Hematopoietic multipotent progenitor cell treated with erythropoietin and hydrocortisone succinate and interleukin-3 and kit ligand, for 15 days (in vitro differentiated cells): ENCODE measurements at places on chromosomes 7 and 10.

GRCh38 chr10:102804382-102805055, 32.7 kb downstream of the CYP17A1 start:
- no peak for DNase-seq

GRCh38 chr10:35925493-35925892, 283.4 kb upstream of the FZD8 start:
- DNase-seq = no peak

DNA sequence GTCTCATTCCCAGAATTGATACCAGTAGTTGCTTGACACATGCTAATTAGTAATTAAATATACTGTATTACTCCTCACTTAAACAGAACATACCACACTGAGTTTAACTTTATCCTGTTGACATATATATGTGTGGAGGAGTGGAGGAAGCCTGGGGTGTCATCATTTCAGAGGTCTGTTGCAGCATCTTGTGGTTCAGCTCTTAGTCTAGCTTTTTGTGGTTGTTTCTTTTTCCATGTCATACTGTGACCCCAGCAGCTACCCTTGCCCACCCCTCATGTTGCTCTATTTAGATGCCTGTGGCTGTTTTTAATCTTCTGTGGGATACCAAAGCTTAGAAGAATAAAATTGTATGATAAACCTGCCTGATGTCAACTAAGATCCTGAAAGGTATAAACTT, 875.4 kb downstream of the LRMDA start:
- DNase-seq = no peak

GRCh38 chr7:100119970-100120732, 717 bp downstream of the CNPY4 start:
- peak; percentile 60 for DNase-seq

DNA sequence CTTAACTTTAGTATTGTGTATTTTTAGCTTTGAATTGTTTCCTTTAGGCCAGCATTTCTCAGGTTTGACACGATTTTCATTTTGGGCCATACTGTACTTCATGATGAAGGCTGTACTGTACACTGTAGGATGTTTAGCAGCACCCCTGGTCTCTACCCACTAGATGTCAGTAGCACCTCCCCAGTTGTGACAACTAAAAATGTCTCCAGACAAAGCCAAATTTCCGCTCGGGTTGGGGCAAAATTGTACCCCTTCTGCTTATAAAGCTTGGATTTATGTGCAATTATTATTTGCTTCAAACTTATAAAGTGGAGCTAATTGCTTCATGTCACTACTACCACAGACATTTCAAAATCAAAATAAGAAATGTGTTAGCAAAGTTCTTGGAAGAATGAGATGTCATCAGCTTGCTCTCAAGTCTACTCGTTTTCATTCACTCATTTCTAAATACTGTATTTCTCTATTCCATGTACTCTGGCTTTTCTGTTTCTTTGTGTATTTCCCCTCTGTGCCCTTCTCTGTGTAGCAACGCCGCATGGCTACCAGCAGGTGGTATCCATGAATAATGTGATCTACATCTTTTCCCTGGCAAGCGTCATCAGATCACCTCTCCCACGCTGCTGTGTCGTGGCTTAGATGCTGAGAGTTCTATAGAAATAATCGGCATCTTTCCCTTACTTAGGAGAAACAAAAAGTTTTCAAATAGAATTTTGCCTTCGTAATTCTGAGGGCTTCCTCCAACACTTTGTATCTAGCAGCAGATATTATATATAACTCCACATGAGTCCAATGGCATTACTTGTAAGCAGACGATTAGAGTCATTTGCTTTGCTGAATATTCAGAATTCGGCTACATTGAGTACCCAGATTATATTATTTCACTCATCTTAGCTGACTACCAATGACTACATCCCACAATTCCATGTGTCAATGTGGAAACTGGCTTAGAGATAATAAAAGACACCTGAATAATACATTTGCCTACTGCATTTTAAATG, 47.8 kb upstream of the CALCR start:
- DNase-seq = no peak

- DNase-seq = no peak
These were observed 11.4 kb downstream of the NET1 start for GRCh38 chr10:5423771-5424170.

DNA sequence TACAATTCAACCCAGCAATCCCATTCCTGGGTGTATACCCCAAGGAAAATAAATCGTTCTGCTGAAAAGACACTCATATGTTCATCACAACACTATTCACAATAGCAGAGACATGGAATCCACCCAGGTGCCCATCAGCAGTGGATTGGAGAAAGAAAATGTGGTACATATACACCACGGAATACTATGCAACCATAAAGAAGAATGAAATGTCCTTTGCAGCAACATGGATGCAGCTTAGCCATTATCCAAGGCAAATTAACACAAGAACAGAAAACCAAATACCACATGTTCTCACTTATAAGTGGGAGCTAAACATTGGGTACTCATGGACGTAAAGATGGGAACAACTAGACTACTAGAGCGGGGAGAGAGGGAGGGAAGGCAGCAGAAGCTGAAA, 207.8 kb downstream of the GATA3 start:
- no peak for DNase-seq

- DNase-seq = no peak
These were observed 34.3 kb upstream of the SMC3 start for GRCh38 chr10:110533149-110533548.

DNA sequence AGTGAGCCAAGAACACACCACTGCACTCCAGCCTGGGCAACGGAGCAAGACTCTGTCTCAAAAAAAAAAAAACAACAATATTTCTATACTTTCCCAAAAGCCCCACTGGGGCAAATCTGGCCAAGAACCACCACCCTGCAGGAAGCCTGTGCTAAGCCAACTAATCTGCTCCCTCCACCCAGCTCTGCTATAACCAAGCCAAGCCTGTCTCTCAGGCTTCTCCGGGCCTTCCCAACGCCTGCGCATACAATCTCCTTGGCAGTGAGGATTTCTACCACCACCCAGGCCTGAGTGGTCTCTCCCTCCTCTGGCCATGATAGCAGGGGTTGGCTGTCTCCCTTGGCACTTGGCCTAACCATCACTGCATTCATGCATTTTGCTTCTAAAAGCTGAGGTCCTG, 14.2 kb downstream of the DDX56 start:
- no peak for DNase-seq

GRCh38 chr10:34216348-34216945, 598.6 kb downstream of the PARD3 start:
- no peak for DNase-seq

DNA sequence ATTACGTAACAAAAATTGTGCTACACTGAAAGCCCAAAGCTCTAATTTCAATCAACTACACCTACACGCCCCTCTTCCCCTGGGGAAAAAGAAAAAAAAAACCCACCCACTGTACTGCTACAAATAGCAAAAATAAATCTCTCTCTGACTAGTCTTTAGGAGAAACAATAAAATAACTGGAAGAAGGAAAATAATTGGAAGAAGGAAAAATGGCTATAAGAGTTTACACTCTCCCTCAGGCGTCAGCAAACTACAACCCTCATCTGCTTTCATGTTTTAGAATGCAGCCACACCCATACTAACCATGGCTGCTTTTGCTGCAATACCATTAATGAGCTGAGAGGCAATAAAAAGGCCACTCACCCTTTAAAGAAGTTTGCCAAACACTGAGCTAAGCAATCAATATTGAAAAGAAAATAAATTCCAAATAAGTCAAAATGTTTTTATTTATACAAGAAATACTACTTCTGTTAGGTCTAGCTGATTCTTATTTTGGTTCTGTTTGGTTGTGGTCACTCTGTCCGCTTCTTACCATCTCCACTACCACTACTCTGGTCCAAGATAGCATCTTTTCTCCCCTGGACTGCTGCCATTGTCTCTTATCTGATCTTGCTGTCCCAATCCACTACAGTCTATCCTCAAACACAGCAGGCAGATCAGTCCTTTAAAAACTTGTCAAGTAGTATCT, 3.8 kb downstream of the MINDY3 start:
- peak; percentile 74 for DNase-seq

DNA sequence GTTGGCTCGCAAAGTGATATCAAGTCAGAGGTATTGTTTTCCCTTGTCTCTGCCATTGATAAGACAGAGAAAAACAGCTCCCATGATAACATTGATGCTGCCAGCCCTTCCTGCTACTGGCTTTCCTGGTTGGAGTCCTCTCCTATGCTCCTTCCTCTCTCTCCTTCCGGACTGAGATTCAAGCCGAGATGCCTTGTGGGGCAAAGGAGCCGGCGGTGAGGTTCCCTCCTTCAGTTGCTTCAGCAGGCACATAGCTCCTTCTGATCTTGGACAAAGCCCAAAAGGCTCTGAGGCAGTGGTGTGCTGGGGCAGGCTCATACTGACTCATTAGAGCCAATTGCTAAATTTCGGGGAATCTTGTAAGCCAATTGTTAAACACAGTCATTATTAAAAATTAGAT, 8.8 kb upstream of the ZCCHC24 start:
- DNase-seq = no peak

GRCh38 chr7:4006687-4007086, 675.4 kb upstream of the FOXK1 start:
- no peak for DNase-seq

DNA sequence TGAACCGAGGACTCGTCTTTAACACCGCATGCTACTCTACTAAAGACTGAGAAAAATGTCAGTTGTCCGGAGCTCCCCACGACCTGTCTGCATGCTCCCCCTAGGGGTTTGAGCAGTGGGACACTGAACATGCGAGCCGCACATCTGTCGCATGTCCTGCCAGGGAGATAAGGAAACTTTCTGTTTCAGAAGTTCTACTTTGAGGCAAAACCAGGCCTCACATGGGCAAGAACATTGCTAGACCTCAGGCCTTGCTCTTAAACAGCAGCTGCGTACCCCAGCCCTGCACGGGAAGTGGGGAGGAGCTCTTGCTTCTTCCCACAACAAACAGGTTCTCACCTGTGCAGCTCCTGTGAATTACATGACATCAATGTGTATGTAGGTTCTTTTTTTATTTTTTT, 30.3 kb upstream of the HERPUD2 start:
- no peak for DNase-seq

- no peak for DNase-seq
These were observed 645.5 kb downstream of the GRID1 start for GRCh38 chr10:85720931-85721590.
